NCI-H1105 treated with DMSO at 0.1 percent for 48 hours (cell line): ENCODE measurements at places on chromosomes 6 and 20.
A peak's percentile ranks its signal among the peaks of the same experiment; 100 is the strongest.

DNA sequence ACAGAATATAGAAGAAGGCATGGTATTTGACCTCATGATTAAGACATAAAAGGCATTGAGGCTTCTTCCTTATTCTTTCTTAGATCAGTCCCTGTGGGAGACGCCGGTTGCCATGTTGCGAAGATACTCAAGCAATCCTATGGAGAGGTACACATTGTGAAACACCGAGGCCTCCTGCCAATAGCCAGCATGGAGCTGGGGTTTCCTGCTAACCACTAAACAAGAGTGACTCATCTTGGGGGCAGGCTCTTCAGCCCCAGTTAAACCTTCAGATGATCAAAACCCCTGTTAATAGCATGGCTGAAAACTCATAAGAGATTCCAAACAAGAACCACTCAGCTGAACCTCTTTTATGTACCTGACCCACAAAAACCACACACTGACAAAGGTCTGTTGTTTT is 478.8 kb downstream of the CD83 start:
- DNase-seq = no peak

- DNase-seq = peak; percentile 38
Measured at GRCh38 chr6:45377043-45377553, 636 bp downstream of the SUPT3H start.

DNA sequence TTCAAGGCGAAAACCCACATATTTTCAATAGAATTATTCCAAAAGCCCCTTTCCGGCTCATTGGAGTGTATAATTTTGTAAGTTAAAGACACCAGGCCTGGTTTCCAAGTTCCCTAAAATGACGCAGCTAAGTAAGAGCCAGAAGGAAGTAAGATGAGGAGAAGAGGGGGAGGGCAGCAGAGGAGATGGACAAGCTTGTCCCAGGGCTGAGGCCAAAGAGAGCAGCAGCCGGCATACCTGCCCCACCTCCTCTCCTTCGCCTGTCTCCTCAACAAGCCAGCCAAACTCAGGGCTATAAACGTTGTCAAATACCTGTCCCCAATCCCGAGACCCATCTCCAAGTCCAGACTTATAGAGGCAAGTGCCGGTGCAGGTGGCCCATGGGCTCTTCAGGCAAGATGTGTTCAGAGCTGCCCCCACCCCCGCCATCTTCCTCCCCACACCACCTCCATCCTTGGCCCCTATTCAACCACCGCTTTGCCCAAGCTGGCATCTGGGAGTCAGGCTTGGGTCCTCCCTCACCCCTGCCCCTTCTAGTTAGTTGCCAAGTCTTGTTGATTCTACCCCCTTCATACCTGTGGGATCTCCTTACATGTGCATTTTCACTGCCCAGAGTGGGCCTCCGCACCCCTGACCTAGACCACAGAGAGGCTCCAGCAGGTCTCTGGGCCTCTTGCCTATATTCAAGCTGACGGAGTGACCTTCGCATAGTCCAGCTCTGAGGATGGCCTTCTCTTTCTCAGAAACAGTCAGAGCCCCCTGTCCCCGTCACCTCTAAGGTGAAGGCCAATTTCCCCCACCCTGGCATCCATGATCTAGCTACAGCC is 75.7 kb upstream of the SIRPA start:
- no peak for DNase-seq

- DNase-seq = no peak
Measured at GRCh38 chr20:51284176-51284575, 258.3 kb downstream of the NFATC2 start.

DNA sequence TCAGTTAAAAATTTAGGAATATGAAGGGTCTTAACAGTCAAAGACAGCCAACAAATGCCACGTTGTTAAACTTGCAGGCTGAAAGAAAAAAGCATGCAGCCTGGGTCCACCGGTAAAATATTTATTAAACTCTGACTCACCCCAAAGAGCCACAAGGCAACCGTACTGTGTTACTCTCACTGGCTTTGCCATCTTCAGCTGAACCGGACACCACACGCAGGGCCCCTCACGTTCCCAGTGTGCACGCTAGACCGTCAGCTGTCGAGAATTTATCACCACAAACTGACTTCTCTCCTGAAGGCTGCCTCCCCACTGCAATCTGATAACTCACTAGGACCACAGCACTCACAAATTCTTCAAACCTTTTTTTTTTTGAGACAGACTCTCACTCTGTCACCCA is 30.7 kb downstream of the HUS1B start:
- DNase-seq = no peak
